ENCODE measurements at places on chromosomes 3 and 15.

DNA sequence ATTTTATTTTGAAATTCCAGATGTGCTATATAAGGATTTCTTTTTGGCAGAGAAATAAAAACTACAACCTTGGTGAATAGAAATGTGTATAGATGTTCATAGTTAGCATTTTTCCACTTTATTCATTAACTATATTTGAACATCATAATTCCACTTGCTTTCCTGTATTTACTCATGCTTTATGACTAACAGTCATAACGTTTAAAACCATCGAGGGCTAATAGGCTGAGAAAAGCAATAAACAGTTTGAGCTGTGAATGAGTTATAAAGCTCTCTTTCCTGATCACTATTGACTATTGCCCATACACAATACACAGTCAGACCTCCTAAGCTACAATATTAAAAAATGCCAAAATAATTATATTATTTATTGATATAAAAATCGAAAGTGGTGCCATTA, 502.1 kb upstream of the RASGRP1 start:
- DNase-seq, result no peak

DNA sequence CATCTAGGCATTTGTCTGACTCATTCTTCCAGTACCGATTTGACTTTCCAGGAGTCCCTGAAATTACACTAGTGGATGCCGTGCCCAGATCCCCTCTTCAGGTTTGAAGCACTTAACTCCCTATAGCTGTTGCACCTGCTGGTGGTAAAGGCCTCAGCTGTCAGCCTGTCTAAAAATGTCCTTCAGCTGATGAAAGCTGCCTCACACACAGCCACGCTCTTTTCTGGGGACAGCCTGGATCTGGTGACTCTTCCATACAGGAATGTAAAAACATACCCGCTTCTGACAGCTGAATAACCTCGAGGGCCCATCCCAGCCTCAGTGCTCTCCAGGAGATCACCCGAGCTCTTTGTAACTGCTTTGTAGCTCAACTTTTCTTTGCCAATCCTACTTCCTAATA, 534.1 kb upstream of the GRM7 start:
- DNase-seq, result no peak

DNA sequence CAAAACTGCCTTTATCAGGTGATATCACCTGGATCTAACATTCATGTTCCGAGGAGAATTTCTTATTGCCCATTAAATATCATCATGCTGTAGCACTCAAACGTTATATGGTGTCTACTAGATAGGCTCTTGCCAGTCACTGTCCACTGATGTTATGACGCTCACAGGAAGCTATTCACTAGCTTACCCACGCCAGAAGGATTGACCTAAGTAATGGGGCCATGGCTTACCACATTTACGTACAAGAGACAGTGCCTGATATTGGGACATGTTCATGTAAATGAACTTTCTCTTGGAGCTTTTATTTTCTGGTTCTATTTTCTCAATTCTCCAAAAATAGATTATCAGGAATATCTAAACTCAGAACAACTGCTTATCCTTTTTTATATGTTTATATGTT, 91.7 kb upstream of the NAALADL2 start:
- no peak for DNase-seq

- DNase-seq, result no peak
Observed at GRCh38 chr3:183613366-183614285, 21.8 kb upstream of the KLHL24 start.

DNA sequence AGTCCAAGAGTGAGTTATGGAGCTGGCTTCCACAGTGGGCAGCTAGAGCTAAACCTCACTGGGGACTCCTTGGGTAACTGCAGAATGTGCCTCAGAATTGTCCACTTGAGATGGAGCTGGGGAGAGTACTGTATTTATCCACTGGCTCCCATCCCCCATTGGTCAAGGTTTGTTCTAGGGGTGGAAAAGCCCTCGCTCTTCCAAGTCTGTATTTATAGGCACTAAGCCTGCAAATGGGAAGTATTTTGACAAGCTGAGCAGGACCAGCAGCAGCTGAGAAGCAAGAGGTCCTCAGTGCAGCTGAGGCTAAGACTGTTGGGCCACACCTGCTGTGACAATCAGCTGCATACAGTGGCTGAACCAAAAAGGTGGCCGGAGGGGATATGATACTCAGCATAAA, 5.8 kb downstream of the USP13 start:
- no peak for DNase-seq

GRCh38 chr15:37221671-37222145, 121.4 kb upstream of the MEIS2 start:
- no peak for DNase-seq

DNA sequence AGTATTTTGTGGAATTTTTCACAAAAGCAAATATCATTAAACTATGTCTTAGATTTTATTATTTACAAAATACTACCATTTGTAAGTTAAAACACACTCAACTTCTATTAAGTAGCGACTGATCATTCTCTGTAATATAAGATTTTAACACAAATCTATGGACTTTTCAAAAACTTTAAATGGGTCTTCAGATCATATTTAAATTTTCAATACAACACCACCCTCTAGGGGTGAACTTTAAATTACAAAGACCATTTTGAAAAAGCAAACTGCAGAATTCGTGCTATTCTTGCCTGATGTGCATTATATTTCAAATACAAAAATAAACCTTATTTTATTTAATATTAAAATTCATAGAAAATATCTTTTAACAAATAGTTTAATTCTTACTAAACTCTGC, 8.2 kb upstream of the VGLL4 start:
- DNase-seq, result peak; percentile 47

DNA sequence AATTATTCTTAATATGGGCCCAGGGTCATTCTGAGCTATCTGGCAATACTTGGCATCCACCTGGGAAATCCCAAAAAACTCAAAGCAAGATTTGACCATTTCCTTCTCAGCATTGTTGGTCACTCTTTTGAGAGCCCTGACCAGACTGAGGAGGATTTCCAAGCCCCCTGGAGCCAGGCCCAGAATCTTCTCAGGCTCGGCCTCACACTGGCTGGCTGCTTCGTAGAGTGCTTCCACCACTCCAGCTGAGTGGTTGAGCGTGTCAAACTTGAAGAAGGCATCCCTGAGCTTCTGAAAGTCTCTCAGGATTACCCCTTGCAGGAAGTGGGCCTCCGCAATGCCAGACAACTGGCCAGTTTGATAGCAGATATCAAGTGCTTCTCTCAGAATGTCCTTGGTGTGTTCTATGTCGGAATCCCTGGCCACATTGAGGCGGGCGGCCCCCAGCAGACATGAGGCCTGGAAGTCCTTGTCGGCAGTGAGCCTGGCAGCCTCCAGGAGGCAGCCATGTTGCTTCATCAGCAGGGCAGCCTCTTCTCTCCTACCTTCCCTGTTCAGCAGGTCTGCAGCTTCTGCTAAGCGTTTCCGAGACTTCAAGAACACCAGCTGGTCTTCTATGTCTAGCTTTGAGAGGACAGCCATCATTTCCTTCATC, 68.9 kb upstream of the DCLK3 start:
- no peak for DNase-seq

DNA sequence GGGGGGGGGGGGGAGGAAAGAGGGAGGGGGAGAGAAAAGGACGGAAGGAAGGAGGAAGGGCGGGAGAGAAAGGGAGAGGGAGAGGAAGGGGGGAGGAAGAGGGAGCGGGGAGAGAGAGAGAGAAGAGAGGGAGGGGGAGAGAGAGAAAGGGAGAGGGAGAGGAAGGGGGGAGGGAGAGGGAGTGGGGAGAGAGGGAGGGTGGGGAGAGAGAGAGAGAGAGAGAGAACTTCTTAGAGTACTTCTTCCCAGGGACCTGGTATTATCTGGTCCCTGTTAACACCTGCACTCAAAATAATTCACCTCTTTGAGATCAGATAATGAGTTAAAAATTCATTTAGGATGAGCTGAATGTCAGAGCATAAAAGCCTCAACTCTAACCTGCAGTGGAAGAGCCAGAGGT, 1.1 kb downstream of the SEC13 start:
- no peak for DNase-seq

- peak; percentile 98 for DNase-seq
Observed at GRCh38 chr3:15610082-15610759, 8.7 kb downstream of the BTD start.

GRCh38 chr15:88636654-88637053, 2.2 kb upstream of the ISG20 start:
- peak; percentile 50 for DNase-seq

- peak; percentile 92 for DNase-seq
Observed at GRCh38 chr3:168034152-168034928, 61.4 kb downstream of the GOLIM4 start.

DNA sequence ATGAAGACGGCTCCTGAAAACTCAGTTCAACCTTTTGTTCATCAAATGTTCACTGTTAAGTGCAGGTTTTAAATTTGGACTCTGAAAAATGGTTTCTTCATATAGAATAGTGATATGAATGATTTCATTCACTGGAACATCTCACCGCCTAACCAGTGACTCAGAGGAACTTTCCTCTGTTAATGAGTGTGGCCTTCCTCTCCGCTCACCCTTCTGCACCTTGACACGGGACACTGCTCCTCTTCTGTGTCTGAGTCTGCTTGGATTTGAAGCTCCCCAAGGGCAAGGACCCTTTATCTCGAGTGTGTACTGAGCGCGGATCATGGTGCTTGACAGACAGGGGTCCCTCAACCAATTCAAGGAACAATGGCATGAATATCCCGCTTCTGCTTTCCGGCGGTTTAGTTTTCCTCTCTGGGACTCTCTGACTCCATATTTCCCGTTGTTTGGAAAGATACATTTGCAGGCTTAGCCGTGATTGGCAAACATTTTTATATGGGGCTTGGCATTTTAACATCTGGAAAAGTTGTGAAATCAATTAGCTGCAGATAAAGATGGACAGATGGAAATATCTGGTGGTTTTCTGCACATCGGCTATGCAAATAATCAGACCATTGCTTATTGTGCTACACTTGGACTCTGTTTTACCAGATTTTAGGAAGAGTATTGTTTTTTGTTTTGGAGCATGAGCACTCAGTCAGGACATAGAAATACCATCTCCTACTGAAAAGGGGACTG, 20.9 kb downstream of the KBTBD8 start:
- peak; percentile 22 for DNase-seq

DNA sequence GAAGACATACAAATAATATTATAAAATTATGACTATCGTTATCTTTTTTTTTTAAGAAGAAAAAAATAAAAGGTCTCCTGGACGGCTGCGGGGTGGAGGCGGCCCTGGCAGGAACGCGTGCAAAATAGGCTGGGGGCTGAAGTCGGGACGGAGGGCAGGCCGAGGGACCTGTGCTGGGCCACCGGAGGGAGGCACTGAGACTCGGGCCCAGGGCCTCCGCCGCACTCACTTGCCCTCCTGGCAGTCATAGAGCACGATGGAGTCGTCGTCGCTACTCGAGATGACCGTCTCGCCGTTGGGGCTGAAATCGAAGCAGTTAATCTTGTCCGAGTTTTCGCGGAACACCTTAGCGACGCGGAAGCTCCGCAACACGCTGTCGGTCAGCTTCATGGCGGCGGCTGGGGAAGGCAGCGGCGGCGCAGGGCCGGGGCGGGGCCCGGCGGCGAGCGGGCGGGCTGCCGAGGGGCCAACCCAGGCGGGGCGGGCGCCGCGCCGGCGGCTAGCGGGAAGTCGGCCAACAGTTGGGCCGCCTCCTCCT, 408 bp downstream of the WDR82 start:
- no peak for DNase-seq

DNA sequence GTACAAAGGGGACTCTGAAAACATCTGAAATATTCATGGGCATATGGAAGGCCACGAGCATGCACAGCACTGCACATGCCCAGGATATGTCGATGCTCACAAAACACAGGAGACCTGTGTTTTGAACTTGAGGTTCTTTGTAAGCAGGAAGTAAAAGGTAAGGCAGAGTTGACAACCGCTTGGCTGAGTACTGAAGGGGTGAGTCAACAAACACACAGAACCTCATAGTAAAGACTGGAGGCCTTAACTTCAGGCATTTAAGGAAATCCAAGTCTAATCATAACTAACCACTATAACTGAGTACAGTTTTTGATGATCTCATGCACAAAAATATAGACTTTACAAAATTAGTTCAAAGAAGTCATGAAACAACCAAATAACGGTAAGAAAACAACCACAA, 80.6 kb downstream of the MYO9A start:
- peak; percentile 4 for DNase-seq

GRCh38 chr3:35724106-35724505, 84.8 kb downstream of the ARPP21 start:
- no peak for DNase-seq

DNA sequence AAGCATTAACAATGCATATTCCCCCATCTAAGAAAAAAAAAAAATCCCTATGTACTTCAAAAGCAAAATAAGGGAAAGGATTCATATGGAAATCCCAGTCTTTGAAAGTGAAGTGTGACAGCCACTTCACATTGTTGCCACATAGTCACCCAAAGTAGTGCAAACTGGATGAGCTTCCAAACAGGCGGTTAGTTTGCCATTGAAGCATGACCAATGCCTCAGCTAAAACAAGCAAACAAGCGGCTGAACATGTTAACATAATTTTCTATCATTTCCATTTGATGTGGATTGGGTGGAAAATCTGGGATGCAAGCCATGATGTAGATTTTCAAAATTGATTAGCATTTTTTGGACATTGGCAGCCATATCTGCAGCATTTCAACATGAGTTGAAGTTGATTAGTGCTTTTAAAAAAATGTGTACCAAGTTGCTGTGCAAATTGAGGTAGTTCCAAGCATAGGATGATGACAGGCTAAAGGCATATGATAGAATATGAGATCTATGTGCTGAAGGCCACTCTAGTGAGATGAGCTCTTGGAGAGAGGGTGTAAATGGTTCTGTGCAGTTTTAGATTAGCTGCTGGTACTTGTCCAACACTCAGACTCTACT, 405.2 kb downstream of the NR2F2 start:
- no peak for DNase-seq

DNA sequence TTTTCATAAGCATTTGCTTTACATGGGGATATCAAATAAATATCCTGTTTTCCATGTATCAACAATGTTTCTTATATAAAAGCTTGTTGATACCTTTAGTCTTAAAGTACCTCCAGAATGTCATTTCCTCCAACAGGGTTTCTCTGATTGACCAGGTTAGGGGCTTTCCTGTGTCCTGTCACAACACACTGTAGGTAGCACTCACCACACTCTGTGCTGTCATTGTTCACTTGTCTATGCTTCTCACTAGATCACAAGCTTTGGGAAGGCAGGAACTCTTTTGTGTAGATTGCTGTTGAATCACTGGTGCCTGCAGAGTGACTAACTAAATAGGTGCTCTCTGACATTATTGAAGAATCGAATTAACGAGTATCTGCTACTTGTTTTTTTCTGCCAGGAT, 49.8 kb downstream of the USP50 start:
- DNase-seq, result no peak

GRCh38 chr15:34582461-34583371, 735 bp downstream of the GOLGA8B start:
- DNase-seq, result peak; percentile 49

DNA sequence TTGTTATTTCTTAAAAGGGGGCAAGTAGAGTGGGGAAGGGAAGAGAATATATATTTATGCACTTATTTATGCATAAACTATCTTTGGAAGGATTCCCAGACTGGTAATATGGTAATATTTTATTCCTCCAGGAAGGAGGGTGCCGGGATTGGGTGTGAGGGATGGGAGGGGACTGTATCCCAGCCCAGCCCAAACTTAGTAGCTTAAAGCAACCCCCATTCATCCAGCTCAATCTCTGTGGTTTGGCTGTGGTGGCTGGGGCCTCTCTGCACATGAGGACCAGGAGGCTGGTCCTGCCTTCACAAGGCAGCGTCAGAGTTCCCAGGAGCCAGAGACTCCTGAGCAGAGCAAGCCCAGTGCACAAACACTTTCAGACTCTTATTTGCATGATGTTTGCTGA, 48.4 kb downstream of the CCNL1 start:
- DNase-seq, result peak; percentile 44
